ENCODE measurements at places on chromosomes 12 and 14.

DNA sequence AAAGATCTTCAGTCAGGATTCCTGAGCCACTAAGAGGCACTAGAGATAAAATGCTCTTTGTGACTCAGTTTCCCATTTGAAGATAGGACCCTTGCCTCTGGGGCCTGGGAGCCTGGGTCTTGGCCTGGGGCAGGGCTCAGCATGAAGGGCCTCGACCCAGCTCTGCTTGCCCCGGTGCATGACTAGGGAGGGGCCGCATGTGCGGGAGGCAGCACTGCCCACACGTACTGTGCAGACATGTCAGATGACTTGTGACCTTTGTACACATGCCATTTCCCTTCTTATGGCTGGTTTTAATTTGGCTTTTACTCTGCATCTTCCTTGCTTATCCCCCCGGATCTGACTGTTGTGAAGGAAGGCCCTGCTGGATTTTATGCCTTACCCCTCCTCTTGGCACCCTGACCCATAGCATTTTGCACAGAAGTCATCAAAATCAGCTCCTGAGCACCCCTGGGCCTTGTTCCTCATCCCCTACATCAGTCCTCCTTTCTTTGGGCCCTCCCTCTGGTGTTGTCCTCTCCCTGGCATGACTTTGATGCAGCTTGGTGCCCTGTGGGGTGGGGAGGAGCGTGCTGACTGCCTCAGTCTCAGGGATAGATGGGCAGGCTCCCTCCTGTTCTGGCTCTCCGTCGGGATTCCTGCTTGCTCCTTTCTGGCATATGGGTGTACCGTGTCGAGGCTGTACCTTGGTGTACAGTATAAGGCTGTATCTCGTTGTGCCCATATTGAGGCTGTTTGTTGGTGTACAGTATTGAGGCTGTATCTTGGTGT, 4.4 kb downstream of the CLSTN3 start:
- DNase-seq, result no peak

GRCh38 chr12:130764073-130764472, 48.0 kb upstream of the RIMBP2 start:
- peak; percentile 12 for DNase-seq

GRCh38 chr12:74896186-74896585, 313.5 kb downstream of the KCNC2 start:
- no peak for DNase-seq

- DNase-seq, result no peak
Observed at GRCh38 chr14:23115039-23115731, 3.9 kb downstream of the CEBPE start.

DNA sequence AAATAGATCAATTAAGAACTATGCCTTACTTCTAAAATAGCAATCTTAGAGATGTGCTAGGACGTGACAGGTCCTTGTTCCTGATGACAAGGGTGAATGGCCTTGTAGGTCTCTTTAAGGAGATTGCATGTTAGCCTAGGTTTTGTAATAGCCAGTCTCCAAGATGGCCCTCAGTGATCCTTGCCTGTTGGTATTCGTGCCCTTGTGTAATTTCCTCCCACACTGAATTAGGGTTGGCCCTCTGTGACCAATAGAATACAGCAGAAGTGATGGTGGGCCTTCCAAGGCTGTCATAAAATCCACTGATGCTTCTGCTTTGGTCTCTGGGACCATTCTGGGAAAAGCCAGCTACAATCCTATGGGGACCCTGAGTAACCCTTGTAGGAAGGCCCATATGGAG, 38.2 kb upstream of the SNX6 start:
- DNase-seq, result no peak

DNA sequence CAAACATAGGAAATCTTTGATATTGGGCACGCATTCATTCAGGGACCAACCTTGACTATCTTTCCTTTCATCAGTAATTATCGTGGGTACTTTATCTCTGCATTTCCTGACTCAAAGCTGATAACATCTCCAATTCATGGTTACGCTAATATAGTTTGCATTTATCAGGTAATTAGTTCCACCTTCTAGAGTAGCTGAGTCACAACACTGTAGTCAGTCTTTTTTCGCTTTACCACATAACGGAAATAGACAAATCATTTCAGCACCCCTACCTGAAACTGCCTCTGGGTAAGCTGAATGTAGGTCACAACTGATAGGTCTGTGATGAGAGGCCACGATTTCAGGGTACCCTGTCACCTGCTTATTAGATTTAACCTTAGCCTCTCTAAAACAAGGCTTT, 36.7 kb upstream of the IL22 start:
- no peak for DNase-seq

DNA sequence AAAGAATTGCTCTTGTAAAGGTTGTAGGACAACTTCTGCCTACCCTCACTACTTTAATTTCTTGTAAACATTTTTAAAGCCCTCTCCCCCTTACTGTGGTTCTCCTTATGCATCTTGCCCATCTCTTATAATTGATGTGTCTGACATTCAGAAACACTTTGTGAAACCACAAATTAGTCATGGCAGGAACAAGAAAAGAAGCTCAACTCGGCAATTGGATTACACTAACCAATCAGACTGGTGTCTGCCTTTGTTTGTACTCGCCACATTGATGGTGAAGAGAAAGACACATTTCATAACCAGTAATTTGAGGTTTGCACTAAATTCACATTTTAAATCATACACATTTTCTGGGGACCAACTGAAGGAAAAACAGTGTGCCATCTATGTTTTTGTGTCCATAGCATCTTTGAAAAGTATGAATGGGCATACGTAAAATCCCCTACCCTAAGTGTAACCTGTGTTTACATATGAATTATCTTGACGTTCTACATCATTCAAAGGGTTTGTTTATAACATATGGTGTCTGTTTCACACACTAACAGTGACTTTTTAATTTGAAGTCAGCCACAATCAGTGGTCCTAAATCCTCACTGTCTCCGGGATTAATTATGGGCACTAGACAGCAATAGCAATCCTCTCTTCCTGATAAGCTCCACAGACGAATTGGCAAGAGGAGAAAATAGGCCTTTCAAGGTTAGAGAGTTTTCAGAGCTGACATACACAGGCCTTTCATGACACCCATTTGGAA, 49.9 kb downstream of the OTX2 start:
- DNase-seq, result no peak

DNA sequence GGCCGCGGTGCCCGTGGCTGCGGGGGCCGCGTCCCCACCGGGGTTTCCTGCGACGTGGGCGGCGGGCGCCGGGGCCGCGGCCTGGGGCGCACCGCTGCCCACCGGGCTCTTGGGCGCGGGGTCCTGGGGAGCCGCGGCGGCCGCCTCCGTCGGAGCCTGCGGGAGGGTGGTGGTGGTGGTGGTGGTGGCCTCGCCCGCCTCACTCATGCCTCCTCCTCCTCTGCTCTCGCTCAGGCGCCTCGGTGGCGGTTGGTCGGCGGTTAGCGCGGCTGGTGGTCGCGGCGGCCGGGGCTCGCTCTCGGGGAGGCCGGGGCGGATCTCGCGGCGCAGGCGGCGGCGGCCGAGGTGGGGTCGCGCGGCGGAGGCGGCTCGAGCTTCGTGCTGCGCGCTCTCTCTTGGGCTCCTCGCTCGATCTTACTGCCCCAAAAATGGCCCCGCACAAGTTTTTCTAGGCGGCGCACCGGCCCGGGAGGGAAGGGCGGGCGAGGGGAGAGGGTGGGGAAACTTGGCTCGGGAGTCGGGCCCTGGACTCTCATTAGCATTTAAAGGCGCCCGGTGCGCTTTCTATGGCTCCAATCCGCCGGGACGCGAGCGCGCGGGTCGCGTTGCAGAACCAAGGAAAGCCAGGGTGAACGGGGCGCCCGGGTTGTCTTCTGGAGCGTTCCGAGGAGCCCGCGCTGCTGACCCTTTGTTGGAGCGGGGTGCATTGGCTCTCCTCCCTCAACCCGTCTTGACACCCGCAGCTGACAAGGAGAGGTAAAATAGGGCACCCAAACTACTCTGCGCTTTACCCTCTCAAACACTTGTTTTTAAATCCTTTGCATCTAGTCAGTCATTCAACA, at the start of gene YBX3:
YBX3 (minus strand) TSS at position 419 of the 842 bp plus-strand sequence; CDS start at position 207, 212 bp downstream.
- DNase-seq, result peak; percentile 40

- peak; percentile 15 for DNase-seq
Observed at GRCh38 chr12:29073631-29074239, 75.3 kb upstream of the FAR2 start.

DNA sequence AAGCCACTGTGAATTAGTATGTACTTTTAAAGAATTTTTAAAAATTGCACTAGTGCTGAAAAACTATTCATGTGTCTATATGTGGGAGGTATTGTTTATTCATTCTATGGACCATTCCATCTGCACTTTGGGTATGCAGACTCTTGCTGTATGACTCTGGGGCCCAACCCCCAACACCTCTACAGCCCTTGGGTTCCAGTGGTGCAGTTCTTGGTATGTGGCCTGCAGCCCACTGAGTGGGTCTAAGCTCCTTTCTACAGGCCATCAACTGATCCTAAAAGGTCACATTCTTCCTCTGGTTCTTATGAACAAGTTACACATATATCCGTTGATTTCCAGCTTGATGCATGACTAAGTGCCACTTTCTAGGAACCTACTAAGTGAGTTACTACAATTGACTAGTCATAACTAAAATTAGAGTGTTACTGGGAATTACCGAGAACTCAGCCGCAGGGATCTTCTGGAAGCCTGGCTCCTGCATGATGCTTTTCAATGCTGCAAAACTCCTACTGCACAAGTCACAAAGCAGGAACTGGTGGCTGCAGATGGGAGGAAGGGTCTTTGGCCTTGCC, 62.4 kb upstream of the MED13L start:
- DNase-seq, result no peak

DNA sequence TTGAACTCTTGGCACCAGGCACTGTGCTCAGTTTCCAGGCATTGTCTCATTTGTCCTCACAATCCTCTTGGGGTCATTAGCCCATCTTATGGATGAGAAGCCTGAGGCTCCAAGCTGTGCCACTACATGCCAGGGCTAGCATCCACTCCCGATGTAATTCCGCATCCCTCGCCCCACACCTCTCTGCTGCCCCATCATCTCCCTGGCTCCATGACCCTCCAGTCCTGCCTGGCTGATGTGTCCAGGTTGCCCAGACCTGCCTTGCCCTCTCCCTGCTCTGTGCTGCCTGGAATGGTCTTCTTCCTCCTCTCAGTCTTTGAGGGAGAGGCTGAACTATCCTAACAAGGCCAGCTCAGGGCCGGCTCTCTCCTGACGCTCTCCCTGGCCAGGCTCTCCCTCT, 27.5 kb downstream of the PIGH start:
- no peak for DNase-seq

DNA sequence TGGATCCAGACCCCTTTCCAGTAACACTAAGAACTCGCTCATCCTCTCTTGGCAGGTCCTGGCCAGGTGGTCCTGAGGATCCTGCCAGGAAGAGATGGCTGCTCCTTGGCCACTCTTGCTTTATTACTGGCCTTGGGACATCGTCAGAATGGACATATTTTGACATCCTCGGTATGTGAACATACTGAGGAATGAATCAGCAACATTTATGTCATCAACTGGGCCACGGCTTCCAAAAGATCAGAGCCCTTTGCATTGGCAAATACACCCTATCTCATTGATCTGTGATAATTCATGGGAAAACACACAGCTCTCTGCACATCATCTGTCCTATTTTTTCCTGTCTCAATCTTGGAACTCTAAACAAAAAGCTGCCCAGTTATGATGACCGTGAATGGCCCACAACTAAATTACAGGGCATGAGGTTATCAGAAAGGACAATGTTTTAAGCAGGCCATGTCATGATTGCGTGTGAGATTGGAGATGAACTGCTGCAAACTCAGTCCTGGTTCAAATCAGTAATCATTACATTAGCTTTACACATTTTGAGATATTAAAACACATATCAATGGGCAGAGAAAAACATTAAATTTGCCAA, 1325.8 kb downstream of the AACS start:
- DNase-seq, result no peak

- no peak for DNase-seq
Observed at GRCh38 chr14:79758985-79759384, 452.3 kb downstream of the DIO2 start.

GRCh38 chr14:103735439-103735814, 19.8 kb downstream of the ZFYVE21 start:
- no peak for DNase-seq

- DNase-seq, result no peak
Observed at GRCh38 chr12:11681207-11681606, 31.7 kb downstream of the ETV6 start.

- no peak for DNase-seq
Observed at GRCh38 chr12:13374793-13375192, 178.3 kb downstream of the EMP1 start.

DNA sequence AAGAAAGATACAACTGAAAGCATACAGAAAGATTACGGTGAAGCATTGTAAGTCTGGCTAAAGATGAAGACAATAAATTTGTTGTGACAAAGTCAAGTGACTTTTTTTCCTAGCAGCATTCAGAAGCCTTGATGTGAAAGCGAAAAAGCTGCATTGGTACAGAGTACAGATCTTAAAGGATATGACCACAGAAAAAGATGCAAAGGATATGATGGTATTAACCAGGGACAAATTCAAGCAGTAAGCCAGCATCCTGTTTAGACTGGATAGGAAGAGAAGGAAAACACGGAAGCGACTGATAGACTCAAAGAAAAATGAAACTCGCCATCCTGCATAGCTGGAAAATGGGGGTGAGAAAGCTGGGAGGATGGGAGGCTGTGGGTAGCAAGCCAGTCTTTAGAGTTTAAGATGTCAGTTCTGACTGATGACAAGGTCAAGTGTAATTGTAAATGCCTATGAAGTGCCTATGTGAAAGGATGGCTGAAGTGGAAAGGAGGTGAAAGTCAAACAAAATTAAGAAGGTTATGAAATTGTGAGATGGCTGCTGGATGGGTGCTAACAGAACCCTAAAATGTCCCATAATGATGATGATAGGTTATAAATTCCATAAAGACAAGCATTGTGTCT, 92.4 kb downstream of the PHLDA1 start:
- no peak for DNase-seq

GRCh38 chr12:79617696-79618095, 73.1 kb downstream of the PAWR start:
- DNase-seq, result no peak

DNA sequence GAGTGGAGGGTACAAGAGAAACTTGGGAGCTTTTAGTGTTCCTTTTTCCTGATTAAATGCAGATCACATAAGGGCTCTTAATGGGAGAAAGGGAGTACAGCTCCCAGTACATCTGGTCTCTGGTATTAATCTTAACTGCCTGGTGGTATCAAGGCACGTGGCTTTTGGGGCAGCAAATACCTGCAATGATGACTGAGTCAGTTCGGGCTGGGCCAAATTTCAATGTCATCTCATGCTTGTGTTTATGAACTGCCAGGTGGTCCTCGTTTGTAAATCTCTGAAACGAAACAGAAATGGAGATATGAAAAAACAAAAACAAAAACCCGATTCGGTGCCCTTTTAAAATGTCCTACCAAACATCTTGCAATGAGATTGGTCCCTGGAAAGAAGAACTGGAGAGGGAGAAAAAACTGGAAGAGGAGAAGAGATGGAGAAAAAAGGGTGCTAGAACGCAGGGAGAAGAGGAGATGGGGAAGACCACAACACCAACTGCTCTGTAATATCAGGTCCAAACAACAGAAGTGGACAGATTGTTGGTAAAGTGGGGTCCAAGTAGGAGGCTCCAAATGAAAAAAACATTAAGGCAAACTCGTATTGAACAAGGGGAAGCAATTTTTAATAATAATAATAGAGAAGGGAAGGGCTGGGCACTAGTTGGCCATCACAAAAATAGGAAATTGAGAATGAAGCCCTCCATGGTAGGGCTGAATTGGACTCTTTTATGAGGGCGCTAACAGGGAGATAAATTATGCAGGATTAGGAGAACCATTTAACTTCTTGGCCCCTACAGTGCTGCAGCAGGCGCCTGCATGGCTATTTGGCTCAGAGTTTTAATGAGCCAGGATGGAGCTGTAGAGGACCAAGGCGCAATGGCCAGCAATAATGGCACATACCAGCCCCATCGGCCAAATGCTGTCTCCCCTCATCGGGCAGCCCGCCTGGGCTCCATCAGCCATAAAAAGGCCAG, 45.4 kb upstream of the NPFF start:
- DNase-seq, result no peak

- DNase-seq, result no peak
Observed at GRCh38 chr12:122048151-122048550, 26.5 kb downstream of the BCL7A start.

All from NCI-H345 (cell line).